ENCODE measurements at places on chromosomes 5 and 9.

- no peak for DNase-seq
These were observed 42.8 kb upstream of the SLIT3 start for GRCh38 chr5:169343766-169344165.

GRCh38 chr9:269081-269711, 54.5 kb downstream of the DOCK8 start:
- no peak for DNase-seq

- DNase-seq: no peak
These were observed 395.5 kb upstream of the SLC30A5 start for GRCh38 chr5:68698025-68698940.

DNA sequence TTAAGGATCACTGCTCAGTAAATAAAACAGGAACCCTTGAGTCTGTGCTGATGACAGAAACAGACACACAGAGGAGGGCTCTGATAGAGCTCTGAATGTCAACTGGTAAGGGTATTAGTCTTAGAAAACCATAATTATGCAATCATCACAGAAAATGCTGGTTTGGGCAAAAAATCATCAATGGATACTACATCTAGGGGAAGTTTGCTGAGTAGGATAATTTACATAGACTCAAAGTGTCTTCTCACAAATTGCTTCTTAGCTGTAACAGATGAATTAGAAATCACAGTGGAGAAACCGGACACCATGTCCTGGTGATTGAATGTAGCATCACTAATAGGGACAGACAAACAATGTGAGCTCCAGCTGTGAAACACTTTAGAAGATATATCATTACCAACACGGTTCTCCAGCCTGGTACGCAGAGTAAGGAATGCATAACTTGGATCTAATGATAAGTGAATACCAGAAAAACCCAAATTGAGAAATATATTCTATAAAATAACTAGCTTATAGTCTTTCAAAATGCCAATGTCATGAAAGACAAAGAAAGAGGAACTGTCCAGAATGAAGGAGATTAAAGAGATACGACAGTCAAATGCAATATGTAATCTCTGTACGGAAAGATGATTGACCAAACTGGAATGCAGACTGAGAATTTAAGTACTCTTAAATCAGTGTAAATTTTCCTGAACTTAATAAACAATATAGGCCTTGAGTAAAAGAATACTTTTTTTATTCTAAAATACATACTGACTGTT, 17.3 kb downstream of the CHD1 start:
- DNase-seq: peak; percentile 8

DNA sequence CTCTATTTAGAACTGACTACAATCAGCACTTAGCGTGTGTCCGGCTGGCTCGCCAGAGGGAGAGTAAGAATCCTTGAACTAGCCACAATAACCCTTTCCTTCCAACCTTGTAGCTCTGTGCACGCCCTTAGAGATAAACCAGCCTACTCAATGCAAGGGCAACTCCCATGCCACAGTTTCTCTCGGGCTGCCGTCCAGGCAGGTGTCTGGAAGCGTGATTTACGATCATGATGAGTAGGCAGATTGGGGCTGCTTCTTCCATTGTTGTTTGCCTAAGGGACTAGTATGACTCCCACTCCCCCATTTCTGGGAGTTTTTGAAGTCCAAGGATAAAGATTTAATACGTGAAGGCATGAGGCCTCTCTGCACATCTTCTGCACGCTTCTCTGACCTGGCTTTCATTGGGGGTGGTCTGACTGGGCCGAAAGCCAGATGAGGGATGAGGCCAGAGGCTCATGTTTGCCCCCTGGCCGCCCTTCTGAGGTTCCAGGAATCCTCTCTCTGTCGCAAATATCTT, 134.0 kb upstream of the MYO10 start:
- DNase-seq: no peak

- DNase-seq: no peak
These were observed 1.3 kb upstream of the LURAP1L start for GRCh38 chr9:12773562-12773961.

- no peak for DNase-seq
These were observed 168.5 kb downstream of the RGS3 start for GRCh38 chr9:113631871-113632665.

DNA sequence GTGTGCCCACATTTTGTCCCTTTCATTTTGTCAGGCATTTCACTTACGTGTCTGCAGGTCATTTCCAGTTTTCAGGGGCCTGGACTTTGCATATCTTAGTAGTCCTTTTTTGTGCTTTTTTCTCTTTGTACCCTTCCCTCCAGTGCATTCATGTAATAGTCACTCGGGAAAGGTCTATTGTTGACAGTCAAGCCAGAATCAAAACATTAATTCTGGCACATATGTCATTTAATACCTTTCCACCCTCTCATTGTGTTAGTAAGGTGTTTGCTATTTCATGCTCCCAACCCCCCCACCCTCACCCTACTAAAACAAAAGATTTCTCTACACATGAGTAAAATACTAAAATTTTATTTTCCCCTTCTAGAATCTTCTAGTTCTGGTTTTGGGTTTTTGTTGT, 42.7 kb downstream of the UGCG start:
- no peak for DNase-seq

All from DMS53 (cell line).